Germinal center (tissue), 1 donor: ENCODE measurements at places on chromosomes 2 and 18.

GRCh38 chr2:179622635-179623300 lies 238.6 kb downstream of the ZNF385B start:
- DNase-seq: no peak

GRCh38 chr2:172429301-172429968 lies 2.0 kb downstream of the ITGA6 start:
- no peak for DNase-seq

DNA sequence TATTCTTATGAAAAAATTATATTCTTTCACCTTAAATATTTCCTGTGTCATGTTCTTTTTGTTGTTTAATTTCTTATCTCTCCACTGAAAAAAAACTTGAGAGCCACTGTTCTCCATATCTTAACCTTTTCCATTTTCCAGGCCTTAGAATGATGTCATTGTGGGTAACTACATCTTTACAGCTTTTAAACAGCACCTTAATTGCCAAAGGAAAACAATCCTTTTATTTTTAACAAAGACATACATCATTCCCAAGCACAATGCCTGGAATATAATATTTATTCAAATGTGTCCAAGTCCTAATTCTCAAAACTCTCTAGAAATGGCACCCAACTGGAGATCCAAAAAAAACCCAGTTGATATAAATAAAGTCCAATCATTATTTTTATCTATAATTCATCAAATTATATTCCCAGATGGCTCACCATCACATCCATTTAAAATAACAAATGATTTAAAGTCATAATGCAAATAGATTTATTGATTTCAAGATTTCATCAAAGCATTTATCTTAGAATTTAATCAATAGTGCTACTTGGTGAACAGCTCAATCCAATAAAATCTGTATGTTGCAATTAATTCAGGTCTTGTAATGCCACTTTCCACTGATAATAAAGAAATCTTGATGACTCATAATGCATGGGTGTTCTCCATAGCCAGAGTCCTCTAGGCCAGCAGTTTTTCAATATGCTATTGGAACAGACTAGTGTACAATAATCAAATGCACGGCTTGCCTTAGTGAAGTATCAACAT lies 107.1 kb upstream of the MAPRE2 start:
- no peak for DNase-seq

GRCh38 chr2:20523799-20524187 lies 76.9 kb downstream of the RHOB start:
- DNase-seq: no peak

DNA sequence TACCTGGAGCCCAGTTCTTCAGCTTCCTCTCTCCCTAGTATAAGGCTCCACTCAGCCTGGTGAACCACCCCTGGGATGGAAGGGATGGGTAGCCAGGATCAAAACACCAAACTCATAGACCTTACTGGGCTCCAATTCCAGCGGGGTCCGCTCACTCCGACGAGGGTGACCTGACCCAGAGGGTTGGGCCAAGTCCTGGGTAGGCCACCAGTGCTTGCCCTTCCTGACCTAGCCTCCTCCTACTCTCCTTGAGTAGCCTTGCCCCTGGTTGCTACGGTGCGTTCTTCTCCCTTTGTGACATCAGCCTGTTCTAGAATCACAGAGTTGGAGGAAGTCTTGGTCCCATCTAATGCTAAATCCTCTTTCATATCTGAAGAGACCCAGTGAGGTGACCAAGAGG lies 537 bp upstream of the STAT4 start:
- DNase-seq: no peak

GRCh38 chr18:42561521-42561920 lies 554.0 kb downstream of the RIT2 start:
- no peak for DNase-seq

- no peak for DNase-seq
These were observed 6.9 kb downstream of the METTL4 start for GRCh38 chr18:2564373-2564772.

- DNase-seq: peak; percentile 17
These were observed 35.4 kb downstream of the KCNK3 start for GRCh38 chr2:26727641-26728561.

GRCh38 chr2:237177986-237178385 lies 92.3 kb downstream of the COPS8 start:
- no peak for DNase-seq

GRCh38 chr18:74198453-74198852 lies 50.1 kb downstream of the TIMM21 start:
- DNase-seq: peak; percentile 28
